ENCODE measurements at places on chromosomes 12 and 14.

GRCh38 chr12:27695556-27696292 is 523 bp upstream of the REP15 start:
- no peak for DNase-seq

DNA sequence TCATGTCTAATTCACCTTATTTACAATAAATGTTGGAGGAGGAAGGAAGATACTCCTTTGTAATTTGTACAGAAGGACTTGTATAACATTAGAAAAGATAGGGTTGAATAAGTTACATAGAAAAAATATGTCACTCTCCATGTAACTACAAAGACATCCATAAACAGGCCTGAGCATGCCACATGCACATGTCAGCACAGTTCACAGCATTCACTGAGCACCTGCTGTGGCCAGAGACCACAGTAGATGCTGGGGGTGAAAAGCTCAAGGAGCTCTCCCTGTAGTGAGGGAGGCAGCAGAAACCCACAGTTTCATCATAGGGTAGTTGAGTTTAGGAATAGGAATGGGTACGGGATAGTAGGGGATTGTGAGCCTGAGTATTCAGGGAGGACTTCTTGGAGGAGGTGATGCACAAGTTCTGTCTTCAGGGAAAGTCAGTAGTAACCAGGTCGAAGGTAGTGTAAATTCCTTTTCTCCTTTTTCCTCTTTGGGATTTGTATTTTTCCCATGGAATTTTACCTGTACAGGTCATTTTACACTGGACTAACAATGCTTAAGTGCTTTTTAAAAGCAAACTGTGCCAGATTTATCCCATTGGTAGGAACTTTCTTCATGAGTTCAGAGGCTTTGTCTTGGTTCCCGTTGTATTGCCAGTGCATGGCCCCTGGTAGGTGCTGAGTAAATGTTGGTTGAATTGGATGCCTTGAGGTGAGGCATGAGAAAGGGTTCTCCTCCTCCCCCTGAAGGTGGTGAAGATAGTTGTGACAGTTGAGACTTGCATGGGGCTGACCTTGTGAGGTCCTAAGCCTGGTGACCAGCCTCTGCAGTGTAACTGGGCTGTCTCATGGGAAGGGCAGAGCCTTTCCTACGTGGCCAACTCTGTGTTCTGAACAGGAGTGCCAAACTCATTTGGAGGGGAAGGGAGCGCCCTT is 20.2 kb downstream of the PRKCH start:
- DNase-seq = no peak

- DNase-seq = no peak
Observed at GRCh38 chr12:123532019-123532418, 1.5 kb downstream of the RILPL1 start.

- DNase-seq = no peak
Observed at GRCh38 chr12:87047691-87048090, 791.5 kb upstream of the MGAT4C start.

GRCh38 chr14:64734990-64735389 is 30.8 kb downstream of the PLEKHG3 start:
- no peak for DNase-seq

- no peak for DNase-seq
Observed at GRCh38 chr14:24364841-24365240, 3.1 kb upstream of the NFATC4 start.

GRCh38 chr14:55071870-55072640 is 20.6 kb downstream of the MAPK1IP1L start:
- DNase-seq = no peak

- DNase-seq = no peak
Observed at GRCh38 chr12:4939418-4940023, 29.8 kb downstream of the KCNA1 start.

- DNase-seq = no peak
Observed at GRCh38 chr12:7129287-7129871, 690 bp upstream of the RBP5 start.

- DNase-seq = no peak
Observed at GRCh38 chr12:63894132-63894531, 49.6 kb downstream of the SRGAP1 start.

- DNase-seq = peak; percentile 8
Observed at GRCh38 chr14:60250257-60251035, 1.4 kb downstream of the PPM1A start.

DNA sequence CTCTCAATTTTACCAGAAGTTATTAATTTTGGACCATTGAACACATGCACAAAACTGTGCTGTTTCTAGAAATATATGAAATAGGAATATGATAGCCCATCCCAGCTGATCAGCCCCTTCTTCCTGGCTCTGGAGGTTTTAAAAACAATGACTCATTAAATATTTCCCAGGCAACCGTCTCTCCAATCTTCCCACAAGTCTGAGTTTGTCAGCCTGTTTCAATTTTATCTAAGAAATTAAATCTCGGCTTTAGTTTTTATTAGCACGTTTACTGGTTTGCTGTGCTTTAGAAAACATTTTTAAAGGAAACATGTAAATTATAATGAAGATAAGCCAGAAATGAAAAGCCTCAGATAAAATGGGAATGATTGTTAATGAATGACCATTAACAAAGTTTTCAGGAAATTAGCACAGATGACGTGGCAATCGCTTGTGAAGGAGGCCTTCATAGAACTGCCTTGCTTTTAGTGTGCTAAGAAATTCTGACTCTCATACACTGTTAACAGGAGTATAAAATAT is 89.3 kb upstream of the RAP1B start:
- no peak for DNase-seq

DNA sequence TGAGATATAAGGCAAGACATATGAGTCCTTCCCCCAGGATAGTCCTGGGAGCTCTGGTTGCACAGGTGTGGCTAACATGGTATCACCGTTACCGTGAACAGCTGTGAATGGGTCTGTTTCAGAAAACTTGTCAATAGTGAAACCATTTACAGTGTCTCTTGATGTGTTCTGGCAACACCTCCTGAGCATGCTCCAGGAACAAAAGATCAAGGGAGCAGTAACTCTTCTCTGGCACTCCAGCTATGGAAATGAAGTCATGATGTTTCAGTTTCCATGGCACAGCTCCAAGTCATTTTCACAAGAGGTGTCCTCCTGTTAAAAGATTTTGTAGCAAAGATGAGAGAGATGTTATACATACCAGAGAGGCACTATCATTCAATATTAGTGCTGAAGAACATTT is 253.7 kb downstream of the SNAPC1 start:
- DNase-seq = no peak

DNA sequence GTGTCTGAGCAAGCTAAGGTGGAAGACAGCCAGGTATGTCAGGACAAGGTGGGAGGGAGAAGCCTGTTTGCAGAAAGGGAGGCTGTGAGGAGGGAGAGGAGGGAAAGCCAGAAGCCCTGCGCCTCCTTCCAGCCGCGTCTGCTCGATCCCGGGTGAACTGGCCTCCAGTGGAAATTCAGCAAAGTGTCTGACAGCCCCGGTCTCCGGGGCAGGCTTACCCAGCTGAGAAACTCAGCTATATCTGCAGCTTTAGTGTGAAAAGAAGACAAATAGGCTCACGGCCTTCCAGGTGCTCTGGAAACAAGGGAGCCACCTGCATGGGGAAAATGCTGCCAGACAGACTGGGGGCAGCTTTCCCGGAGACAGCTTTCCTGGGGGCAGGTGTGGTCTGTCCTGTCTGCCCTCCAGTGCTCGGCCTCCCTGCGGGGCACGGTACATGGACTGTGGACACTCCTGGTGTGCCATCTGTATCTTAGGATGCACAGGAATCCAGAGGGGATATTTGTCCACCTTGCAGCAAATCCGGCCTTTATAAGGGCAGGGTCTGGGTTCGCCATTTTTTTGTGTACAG is 6.3 kb downstream of the RFLNA start:
- DNase-seq = no peak
